Femur (tissue), 1 donor: ENCODE measurements at places on chromosomes 2 and 18.

DNA sequence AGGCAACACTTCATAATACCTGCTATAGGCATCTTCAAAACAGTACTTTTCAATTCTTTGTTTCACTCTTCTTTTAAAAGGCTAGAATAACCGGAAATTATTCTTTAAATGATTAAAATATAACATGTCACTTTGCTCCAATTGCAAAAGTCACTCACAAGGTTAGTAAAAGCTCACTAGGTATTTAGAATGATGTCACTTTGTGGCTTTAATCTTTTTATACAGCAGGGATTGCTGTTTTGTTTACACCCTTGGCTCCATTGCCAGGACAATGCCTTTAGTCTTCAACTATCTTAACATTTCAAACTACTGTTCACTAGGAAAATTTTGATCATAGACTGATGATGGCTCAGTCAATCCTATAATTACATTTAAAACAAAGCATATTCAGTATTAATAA is 157.1 kb downstream of the BAZ2B start:
- no peak for DNase-seq

DNA sequence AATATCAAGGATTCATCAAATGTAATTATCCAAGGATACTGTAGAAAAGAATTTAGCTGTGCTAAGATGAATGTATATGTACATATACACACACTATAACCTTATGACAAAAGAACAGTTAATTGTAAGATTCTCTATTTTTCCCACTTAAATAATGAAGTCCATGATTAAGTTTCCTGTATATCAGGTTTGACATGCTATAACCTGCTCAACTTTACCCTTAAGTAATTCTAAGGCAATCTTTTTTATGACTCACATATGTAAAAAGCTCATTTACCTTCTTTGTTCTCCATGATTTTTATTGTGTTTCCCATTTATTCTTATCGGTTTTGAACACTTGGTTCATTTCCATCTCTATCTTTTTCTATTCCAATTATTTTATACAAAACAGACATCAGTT is 1213.1 kb upstream of the SLC39A10 start:
- DNase-seq = no peak

DNA sequence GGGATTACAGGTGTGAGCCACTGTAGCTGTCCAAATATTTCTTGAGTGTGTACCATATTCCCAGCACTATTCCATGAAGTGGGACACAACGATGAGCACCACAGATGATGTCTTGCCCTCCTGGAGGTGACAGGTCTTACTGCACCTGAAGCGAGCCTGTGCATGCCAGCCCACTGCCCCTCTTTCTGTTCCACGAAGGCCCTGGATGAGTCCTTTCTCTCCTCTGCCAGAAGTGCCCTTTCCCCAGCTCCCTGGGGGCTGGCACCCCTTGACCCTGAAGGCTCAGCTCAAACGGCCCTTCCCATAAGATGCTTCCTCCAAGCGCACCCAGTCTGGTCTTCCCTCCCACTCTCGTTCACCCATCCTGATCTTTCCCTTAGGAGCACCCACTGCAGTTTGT is 5.5 kb downstream of the ATP6V1B1 start:
- DNase-seq = no peak

DNA sequence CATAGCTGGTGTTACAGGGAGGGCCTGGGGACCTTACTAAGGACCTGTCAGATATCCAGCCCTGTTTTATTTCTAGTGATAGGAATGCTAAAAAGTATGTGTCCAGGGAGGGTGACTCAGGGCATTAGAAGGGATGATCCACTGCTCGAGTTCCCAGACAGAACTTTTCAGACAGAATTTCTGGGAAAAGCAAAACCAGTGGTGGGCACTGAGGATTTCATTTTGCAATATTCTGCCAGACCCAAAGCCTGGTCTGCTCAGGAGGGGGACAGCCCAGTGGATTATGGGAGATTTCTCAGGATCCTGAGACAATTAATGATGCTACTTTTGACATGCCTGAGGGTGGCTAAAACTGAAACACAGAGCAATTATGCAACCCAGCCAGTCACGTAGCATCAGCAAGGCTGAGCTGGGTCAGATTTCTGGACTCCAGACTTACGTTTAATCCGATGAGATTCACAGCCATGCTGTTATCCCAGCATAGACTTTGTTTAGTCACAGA is 4.7 kb upstream of the KCNE4 start:
- no peak for DNase-seq

- DNase-seq = no peak
These were observed 74.5 kb downstream of the SPRED2 start for GRCh38 chr2:65357959-65358294.

DNA sequence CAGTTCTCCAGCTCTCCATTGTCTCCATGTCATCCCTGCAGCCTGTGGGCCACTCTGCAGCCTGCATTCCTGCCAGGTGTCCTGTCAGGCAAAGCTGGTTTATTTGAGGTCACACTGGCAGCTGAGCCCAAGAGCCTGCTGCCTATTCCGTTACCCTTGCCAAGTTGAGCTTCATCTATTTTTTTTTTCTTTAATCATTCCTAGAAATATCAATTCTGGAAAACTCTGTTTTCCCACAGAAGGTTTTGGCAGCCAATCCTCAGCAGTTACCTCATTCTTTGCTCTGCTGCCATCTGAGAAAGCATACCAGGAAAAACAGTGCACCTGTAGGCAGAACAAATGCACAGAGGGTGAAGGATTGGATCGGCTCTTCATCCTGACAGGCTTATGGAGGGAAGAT is 411.0 kb upstream of the ACVR2A start:
- DNase-seq = no peak

DNA sequence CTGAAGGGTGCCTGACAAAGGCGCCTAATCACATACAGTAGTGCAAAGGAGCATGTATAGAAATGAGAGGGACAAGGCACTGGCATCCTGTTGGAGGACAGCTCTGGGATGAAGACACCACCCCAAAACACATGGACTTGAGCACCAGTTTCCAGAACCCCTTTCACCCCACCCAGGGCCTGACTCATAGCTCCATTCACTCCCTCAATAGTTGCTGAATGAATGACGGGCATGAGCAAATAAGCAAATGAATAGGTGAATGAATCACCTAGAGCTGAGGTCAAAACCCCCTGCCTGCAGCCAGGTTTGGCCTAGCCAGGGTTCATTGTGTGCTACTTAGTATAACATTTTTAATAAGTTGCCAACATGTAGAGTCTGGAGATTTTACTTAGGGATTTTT is 66.3 kb downstream of the NRP2 start:
- no peak for DNase-seq

DNA sequence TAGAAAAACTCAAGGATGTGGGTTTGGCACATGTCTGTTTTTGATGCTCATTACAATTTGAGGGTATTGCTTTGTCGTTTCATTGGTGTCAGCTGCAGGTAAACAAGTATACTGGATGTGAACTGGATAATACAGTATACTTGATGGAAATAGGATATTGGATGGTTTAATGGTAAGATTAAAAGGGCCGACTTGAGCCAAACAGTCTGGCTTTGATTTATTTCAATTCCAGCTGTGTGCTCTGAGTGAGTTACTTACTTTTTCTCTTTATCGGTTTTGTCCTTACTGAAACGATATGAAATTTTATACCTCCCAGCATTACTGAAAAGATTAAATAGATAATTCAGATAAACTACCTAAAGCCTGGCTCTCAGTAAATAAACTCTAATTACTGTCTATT is 227.6 kb downstream of the ASXL3 start:
- DNase-seq = no peak
